ENCODE measurements at places on chromosomes 13 and 19. TPM values are rescaled to one million over a fixed set of nuclear protein-coding genes. Genes with fewer than 3 reads are reported as not detected.

DNA sequence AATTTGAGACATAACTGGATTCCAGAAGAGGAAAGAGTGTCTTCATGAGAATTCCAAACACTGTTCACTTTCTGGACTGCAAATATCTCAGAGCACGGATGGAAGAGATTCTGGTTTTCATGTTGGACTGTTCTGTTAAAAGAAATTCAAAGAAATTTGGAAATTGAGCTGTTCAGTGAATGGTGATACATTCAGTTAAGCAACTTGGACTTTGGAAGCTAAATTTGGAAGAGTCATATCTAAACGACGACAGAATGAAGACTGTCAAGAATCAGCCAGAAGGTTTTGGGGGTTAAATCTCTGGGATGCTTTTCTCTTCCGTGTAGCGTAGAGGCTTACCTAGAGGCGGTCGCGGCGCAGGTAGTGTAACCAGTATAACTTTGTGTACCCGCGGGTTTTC, 25.6 kb downstream of the SAFB start:
- DNase-seq, result no peak
- H3K4me3 ChIP-seq, result no peak overlapping the region
- peaks cover 92% of the 10 kb centered on the region for H3K36me3 ChIP-seq
- H3K27ac ChIP-seq, result no peak overlapping the region
- H3K4me1 ChIP-seq, result no peaks in the 10 kb centered on the region

DNA sequence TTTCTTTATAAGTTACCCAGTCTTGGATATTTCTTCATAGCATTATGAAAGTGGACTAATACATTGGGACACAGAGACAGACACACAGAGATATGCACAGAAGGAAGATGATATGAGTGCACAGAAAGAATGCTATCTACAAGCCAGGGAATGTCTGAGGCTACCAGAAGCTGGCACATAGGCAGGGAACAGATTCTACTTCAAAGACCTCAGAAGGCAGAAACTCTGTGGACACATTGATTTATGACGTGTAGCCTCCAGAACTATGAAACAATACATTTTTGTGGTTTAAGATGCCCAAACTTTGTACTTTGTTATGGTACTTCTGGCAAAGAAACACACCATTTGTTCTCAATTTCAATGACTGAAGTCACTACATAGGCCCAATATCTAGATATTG, 556.7 kb downstream of the PCDH9 start:
- H3K4me3 ChIP-seq, result no peak overlapping the region
- H3K4me1 ChIP-seq, result no peaks in the 10 kb centered on the region
- H3K27me3 ChIP-seq, result no peaks in the 10 kb centered on the region

Gene TRPC4
- not detected for total RNA-seq

GRCh38 chr13:40232311-40233040, 434.0 kb downstream of the FOXO1 start:
- DNase-seq, result no peak
- H3K27ac ChIP-seq, result peak overlapping the region; percentile 83
- H3K4me3 ChIP-seq, result no peak overlapping the region
- peaks cover 35% of the 10 kb centered on the region for H3K4me1 ChIP-seq

DNA sequence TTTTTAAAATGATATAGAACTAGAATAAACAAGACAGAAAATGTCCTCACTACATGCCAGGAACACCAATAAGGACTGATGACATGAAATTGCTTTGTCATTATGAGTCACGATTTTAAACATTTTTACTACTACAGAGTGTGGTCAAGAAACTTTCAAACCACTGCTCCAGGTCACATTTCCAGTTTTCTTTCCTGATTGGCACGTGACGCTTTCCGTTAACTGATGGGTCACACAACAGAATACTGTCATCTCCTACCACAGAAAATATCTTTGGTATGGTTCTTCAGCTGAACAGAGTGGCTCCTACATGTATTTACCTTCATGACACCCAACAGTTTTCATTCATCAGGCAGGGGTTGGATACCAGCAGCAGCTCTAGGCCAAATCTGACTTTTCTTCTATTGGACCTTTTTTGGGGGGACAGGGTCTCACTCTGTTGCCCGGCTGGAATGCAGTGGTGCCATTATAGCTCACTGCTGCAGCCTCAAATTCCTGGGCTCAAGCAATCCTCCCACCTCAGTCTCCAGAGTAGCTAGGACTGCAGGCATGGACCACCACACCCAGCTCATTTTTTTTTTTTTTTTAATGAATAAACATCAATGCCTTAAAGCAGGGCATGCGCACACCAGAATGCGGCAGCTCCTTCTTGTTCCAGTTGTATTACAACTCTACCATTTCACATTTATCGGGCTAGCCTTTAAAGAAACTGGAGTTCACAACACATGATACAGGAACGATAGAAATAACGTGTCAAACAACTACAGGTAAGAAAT, 147.4 kb downstream of the RNF17 start:
- H3K4me3 ChIP-seq, result no peak overlapping the region
- H3K36me3 ChIP-seq, result peaks cover 55% of the 10 kb centered on the region
- no peaks in the 10 kb centered on the region for H3K27me3 ChIP-seq
- no peak overlapping the region for H3K27ac ChIP-seq

Gene CEACAM16
- not detected for total RNA-seq

DNA sequence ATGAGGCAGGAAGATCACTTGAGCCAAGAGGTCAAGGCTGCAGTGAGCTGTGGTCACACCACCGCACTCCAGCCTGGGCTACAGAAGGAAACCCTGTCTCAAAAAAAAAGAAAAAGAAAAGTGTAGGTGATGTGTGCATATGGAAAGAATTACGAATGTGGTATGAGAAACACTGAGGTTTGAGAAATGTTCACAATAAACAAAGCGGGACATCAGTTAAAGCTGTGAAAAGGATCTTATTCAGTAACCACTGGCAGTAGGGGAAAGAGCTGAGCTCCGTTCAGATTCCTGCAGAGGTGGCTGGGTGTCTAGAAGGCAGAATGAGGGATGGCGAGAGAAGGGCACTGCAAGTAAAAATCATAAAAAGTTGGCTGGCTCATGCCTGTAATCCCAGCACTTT, 4.1 kb upstream of the IGSF23 start:
- no peaks in the 10 kb centered on the region for H3K27me3 ChIP-seq
- no peak overlapping the region for H3K27ac ChIP-seq

Gene STOML3
- not detected for total RNA-seq

- no peaks in the 10 kb centered on the region for H3K36me3 ChIP-seq
- no peaks in the 10 kb centered on the region for H3K27me3 ChIP-seq
Observed at GRCh38 chr19:58328999-58329398, 2.2 kb downstream of the ZSCAN22 start.

DNA sequence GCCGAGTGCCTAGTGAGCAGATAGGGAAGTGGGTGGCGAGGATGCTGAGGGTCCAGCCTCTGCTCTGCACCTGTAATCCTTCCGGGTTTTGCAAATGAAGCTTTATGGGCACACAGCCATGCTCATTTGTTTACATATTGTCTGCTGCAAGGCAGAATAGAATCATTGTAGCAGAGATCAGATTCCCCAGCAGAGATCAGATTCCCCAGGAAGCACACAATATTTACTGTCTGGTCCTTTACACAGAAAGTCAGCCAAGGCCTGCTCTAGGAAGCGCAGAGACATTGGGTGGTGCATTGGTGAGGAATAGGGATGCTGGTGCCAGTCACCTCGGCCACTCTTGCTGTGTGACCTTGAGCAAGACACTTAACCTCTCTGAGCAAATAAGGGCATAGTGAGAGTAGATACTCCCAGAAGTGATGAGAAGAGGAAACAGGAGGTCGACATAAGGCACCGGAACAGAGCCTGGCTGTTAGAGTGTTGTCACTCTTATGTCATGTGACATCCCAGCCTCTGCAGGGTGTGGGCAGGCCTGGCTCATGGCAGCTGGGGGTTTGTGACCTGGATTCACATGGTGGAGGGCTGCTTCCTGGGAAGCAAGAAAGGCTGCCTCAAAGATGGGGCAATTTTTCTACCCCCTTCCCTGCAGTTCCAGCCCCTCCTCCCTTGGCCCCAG, 25.6 kb downstream of the CARM1 start:
- DNase-seq, result no peak
- peaks cover 41% of the 10 kb centered on the region for H3K4me1 ChIP-seq

Gene HIPK4
- 0.52 TPM for total RNA-seq

DNA sequence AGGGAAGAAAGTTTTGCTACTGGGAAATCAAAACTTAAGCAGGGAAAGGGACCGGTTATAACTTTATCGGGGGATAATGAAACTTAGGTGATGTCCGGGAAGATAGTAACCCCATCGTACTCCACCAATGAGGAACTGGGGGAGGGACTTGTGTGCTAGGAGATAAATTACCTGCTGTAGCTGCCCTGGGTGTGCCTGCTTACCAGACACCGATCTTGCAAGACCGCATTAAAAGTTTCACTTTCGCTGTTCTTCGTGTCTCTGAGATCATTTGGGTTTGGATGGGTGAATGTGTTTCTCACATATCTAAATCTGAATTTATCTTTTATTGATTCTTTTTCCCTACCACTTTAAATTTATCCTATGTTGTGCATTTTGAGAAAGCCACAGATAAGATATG, 381.4 kb downstream of the SLITRK6 start:
- DNase-seq, result no peak
- H3K27me3 ChIP-seq, result no peaks in the 10 kb centered on the region
- no peak overlapping the region for H3K4me3 ChIP-seq
- H3K4me1 ChIP-seq, result no peaks in the 10 kb centered on the region

Gene SYDE1
- total RNA-seq, result 55.5 TPM
